ENCODE measurements at places on chromosomes 11 and 22.

DNA sequence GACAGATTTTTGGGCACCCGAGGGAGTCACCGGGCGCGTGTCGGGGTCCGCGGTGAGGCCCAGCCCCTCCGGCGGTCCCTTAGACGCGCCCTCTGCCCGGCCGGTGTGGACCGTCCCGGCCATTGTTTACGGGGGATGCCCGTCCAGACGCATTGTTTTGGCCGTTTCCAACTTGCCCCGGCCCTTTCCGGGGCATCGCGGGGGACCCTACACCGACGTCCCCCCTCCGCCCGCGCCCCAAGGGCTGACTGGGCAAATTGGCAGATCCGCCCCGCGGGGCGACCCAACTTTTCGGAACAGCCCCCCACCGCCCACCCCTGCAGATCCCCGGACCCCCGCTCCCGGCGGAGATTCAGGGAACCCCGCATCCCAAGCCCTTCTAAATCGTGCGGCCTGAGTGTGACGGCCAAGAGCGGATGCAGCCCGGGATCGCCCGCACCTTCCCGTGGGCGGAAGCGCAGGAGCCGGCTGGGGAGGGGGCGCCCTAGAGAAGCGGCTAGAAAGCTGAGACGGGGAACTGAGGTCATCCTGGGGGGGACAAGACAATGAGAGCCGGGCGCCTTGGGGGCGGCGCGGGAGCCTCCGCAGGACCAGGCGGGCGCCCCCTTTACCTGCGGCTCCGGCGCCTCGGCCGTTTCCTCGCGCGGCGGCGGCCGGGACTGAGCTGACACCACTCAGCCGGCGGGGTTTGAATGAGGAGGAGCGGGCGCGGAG lies 17.1 kb upstream of the CCT8L2 start:
- no peak for DNase-seq

DNA sequence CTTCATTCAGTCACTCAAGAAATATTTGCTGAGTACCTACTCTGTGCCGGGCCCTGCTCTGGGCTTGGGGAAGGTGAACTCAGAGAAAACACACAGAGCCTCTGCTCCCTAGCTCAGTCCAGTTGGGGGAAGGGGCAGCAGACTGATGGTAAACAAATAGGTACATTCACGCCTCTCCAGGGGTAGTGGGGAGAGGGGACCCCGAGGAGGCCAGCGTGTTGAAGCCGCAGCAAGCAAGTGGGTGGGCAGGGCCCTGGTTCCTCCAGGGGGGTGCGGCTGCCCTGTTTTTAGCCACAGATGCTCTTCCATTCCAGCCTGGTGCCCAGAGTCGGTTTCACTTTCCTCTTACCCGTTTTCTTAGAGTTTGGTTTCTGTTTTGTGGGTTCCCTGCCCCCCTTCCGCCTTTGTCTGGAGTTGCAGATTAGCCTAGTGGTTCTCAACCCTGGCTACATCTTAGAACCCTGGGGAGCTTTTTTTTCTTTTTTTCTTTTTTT lies 8.7 kb downstream of the DRAP1 start:
- DNase-seq, result no peak

DNA sequence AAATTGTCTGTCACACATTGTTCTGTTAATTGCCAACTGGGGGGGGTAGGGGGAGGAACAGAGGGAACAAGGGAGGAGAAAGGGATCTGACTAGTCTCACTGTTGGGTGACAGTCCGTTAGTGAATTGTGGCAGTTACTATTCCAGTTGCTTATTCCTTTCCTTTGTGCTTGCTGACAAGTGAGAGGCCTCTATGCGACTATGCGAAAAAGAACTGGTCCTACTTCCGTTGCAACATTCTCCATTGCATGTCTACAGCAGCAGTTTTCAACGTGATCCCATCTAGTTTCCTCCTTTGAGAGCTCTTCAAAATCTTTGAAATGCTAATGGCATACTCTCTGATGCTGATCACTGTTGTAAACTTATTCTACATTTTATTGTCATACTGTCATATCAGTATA lies 672.2 kb downstream of the LRRC4C start:
- DNase-seq, result no peak

DNA sequence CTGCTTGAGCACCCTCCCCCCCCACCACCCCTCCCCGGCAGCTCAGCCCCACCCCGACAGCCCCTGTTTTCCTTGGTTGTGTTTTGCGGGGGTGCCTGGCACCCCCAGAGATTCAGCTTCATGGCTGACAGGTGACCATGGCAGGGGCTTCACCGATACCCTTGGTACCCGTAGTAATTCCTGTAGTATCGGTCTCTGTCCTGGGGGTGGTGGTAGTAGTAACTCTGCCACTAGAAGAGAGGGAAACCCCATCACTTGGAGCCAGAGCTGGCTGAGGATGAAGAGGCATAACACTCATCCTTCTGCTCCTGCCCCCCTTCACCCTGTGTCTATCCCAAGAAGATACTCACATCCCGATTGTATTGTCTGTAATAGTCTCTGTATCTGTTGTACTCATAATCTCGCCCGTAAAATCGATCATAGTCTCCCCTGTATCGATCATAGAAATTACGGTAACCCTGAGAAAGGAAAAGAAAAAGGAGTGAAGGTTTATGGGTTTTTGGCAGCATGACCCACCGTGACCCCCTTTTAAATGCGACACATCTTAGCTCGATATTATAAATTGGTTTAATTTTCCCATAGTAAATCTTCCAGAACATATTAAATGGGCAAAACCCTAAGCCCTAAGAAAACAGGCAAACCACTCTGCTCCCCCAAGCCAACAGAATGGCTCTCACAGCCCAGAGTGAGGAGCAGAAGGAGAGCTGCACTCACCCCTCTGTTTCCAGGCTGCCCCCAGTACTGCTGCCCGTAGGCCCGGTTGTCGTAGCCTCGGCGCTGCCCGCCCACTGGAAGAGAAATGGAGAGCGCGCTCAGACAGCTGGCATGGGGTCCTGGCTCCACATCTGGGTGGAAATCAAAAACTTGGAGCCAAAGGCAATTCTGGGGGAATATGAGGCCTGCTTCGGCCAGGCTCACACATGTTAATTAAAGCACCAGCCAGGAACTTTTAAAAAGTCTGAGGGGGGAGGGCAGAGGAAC lies 8.0 kb downstream of the GNG3 start:
- DNase-seq, result no peak

DNA sequence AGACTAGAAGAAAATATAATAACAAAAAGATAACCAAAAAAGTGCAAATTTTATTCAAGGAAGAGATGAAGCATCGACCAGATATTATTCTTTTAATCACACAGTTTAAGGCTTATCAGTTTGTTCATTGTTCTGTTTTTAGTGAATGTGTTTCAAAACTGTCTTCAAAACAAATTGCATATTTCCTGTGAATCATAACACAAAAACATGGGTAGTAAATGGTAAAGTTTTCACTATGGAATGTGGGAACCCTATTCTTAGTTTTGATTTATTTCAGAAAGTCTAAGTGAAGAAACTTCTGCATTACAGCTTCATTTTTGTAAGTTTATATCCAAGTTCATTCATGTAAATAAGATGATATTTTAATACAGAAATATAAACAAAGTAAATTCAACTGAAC lies 207.6 kb upstream of the LUZP2 start:
- DNase-seq, result peak; percentile 4

DNA sequence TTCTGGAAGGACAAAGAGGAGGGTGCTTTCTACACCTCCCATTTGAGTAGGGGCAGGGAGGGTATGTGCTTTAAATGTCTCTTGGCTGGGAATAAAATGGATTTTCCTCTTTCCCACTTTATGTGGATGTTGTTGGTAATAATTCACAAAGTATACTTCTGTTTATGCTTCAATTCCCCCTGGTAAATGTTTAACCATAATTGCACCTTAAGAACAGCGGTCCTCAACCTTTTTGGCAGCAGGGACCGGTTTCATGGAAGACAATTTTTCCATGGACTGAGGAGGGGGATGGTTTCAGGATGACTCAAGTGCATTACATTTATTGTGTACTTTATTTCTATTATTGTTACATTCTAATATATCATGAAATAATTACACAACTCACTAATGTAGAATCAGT lies 4.0 kb upstream of the TP53AIP1 start:
- DNase-seq, result no peak

- DNase-seq, result no peak
Measured at GRCh38 chr11:117752071-117752470, 44.9 kb downstream of the DSCAML1 start.
